Stromal cell of bone marrow (primary cell): ENCODE measurements at places on chromosomes 7 and 10.
A peak's percentile ranks its signal among the peaks of the same experiment; 100 is the strongest.

- no peak for DNase-seq
Measured at GRCh38 chr10:80540981-80541750, 3.5 kb downstream of the SH2D4B start.

DNA sequence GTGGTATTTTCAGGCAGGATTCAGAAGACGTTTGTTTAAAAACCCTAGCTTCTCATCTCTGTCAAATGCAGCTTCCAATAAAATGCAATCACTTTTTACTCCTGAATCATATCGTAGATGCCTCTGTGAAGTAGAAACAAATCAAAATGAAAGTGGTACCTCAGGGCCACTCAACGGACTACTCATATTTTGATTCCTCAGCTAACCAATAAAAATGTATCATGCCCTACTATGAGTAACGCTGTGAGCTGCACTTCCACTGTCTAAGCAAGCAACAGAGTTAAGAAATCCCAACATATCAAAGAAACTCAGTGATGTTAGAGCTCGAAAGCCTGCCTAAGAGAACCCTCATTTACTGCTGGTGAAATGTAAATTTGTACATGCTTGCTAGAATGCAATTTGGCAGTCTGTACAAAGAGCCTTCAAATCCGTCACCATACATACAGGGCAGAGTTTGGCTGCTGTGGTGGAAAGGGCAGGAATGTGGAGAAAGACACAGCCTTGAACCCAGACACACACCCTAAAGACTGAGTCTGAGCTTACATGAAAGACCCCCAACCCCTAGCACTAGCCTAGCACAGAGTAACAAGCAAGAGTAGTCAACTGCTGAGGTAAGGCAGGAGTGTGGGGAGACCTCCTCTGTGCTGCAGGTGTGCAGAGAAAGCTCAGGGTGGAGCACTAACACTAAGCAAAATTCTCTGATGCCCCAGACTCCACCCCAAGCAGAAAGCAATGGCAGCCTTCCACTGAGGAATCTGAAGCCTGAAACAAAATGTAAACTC lies 151.5 kb downstream of the ANK3 start:
- peak; percentile 66 for DNase-seq

DNA sequence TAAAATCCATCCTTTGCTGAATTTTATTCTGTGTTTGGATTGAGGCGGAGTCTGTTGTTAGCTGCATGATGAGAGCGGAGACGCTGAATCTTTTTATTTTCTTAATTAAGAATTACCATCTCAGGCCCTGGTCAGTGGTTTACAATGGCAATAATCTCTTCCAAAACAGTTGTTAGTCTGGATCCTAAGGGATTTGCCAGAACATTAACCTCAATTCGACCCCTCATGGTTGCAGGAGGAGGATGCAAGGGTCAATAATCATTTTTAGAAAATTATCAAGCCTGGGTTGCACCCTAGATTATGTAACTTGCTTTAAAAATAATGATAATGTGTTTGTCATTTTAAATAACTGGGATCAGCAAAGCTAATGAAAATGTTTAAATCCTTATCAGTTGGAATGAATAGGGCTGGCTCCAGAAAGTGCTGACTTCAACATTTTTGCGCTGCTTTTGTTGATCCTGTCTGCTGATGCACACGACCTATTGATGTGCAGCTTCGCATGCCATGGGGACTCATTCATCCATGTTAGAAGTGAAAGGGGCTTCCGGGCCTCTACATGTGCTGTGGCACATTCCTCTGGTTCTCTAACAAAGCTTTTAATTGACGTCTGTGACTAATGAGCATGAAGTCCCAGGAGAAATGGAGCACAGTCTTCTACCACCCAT lies 80.7 kb upstream of the KIAA1217 start:
- DNase-seq, result no peak

DNA sequence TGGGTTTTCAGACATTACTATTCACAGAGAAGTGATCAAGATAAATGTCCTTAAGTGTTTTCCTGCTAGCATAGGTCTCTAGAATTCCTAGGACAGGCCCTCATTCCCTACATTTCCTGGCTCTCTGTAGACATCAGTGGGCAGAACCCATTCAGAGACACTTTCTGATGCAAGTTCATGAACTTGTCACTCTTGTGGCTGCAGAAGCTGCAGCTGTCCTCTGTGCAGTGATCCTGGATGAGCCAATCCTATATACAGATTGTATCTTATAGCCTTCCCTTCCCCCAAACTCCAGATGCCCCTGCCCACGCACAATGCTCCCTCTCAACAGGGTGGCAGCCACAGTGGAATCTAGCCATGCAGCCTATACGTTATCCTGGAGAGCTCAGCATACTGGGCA lies 12.6 kb upstream of the GRB10 start:
- DNase-seq, result no peak

GRCh38 chr10:48634198-48634983 lies 29.5 kb upstream of the ARHGAP22 start:
- peak; percentile 95 for DNase-seq

DNA sequence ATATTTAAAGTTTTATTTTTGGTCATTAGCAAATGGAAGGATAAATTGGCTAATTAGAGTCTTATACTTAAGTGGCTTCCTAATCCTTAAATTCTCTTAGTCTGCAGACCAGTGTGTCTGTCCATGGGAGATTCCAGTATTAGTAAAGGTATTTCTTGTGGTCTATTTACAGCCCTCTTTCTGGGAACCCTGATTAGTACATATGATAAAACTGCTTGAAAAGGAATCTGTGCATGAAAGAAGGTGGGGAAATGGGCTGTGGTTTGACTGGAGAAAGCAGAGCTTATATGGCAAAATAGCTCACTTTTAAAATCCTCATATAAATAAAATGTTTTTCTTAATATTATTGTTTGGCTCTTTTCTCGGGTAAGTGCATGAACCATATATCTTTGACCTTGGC lies 124.5 kb upstream of the RHOBTB1 start:
- no peak for DNase-seq

GRCh38 chr10:61024856-61025201 lies 80.8 kb upstream of the RHOBTB1 start:
- DNase-seq, result no peak

DNA sequence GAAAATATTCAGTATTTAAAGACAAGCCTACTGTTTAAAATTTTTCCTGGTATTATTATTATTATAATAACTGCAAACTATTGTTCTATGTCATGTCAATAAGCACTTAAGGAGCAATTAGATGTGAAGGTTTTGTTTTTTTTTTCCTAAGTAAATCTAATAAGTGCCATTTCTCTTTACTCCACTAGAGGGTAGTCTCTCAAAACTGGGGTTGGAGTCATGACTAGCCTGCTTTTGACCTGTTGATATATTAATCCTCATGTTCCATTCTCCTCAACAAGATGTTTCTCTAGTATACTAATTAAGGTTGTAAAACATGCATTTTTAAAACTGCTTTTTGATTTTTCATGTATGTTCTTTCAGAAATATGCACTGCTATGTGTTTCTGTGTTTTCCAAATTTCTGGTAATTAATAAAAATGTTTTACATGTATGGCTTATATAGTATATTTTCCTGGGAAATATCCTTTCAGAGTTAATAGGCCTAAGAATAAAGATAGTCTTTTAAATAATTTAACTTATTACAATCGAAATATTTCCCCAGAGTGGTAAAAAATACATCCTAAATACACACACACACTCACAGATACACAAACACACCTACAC lies 1.0 kb upstream of the LRRN3 start:
- peak; percentile 33 for DNase-seq

DNA sequence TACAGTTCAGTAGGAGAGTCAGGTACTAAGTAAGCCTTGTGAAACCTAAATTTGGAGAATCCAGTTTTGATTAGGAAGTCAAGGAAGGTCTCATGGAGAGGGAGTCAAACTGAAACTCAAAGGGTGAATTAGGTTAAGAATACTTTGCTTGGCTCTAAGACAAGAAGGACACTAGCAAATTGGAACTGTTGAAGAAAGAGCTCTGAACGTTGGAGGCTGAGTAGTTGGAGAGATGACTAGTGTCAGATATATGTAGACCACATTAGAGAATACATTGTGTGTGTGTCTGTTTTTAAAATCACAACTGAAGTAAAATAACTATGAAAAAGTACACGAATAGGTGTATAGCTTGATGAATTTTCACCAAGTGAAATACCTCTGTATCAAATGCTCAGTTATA lies 6.3 kb downstream of the VPS26A start:
- peak; percentile 18 for DNase-seq

DNA sequence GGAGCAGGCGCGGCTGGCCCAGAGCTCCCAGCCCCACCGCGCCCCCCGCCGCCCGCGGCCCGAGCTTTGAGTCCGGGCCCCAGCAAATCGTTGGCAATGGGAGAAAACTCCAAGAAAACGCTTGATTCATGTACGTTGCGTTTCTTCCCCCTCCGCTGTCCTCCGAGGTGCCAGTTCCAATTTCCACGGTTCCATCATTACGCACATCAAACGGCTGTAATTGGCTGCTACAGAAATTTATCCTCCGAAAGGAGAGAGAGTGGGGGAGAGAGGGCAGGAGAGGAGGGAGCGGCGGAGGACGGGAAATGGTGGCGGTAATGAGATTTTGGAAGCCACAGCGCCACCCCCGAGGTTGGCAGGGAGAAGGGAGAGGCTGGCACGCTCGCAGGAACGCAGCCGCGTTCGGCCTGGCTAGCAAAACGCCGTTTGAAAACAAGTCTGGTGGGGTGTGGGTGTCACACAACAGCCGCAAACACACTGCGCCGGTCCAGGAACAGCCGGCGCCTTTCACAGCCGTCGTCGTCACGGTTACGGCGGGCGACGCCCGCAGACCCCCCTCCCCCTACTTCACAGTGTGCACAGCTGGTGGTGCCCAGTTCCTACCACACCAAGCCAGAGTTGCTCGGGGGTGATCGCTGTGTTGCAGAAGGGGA lies 57.5 kb downstream of the UNCX start:
- peak; percentile 10 for DNase-seq

DNA sequence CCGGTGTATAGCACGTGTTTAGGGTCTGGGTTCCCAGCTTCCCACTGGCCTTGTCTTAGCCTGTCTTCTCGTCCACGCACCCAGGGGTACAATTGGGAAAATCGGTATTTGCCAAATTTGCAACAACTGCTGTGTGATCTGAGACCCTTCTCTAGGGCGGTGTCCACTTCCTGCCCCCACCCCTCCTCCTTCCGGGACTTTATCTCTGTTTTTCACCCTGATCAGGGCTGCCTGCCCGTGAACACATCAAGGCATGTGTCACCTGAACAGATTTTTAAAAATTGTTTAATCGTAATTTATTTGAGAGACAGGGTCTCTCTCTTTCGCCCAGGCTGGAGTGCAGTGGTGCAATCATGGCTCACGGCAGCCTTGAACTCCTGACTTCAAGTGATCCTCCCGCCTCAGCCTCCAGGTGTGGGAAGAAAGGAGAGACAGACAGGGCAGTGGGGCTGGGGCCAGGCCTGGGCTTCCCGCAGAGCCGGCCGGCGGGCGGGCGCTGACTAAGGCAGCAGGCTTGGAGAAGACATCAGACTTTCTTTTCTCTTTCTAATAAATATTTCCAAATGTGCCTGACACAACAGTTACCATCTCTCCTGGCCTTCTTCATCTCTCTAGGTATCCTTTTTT lies 27.5 kb downstream of the ELFN1 start:
- DNase-seq, result no peak

DNA sequence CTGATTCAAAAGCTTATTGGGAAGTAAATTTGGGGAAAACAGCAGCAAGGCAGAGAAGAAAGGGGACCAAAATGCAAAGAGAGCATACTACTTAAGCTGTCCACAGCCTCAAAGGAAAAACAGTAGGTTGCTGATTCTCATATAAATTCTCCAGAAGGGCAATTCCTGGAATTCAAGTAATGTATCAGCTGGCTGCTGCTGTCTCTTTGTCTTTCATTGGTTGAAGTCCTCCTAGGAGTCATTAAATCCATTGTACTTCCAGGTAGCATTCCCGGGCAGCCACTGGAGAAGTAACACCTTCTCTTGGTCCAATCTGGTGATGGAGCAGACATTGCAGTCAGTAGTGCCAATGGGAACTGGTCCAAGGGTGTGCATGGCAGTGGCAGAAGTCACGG lies 22.7 kb downstream of the BET1 start:
- no peak for DNase-seq

- DNase-seq, result no peak
Measured at GRCh38 chr7:401495-401894, 111.5 kb downstream of the FOXL3 start.

DNA sequence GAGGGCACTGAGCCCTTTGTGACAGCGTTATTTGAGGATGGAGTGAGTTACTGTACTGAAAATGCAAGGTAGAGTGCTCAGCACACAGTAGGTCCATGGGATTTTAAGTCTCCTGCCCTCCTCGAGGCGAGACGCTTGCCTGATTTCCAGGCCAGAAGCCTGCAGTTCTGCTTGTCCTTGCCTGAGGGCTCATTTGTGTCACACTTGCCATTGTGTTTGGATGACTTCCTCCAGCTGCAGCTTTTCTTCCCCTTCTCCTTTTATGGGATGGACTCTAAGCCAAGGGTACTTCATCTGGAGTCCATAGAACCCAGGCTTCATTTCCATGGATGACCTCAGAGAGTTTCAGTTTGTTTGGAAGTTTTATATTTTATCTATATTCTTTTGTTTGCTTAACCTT lies 304.2 kb upstream of the BMPER start:
- no peak for DNase-seq

- peak; percentile 38 for DNase-seq
Measured at GRCh38 chr10:113993489-113993991, 50.1 kb upstream of the ADRB1 start.

GRCh38 chr7:115356139-115356746 lies 434.3 kb downstream of the MDFIC start:
- DNase-seq, result no peak
